B cell (primary cell): ENCODE measurements at places on chromosomes 16 and 17.
A peak's percentile ranks its signal among the peaks of the same experiment; 100 is the strongest.

DNA sequence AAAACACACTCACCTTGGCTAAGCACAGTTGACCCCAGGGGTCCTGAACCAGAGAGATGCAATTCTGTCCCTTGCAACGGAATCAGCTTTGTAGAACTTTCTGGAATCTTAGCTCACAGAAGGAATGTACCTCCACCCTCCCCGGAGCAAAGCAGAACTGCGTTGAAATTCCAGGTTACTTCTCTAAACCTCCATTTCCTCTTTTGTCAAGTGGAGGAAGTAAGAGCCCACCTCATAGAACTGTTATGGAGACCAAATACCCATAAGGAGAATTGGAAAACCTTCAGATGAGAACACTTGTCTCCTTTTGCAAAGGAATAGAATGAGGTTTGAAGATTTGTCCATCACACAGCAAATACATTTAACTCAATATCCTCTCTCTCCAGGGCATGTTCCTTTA, 86.6 kb upstream of the RBBP6 start:
- DNase-seq: no peak

DNA sequence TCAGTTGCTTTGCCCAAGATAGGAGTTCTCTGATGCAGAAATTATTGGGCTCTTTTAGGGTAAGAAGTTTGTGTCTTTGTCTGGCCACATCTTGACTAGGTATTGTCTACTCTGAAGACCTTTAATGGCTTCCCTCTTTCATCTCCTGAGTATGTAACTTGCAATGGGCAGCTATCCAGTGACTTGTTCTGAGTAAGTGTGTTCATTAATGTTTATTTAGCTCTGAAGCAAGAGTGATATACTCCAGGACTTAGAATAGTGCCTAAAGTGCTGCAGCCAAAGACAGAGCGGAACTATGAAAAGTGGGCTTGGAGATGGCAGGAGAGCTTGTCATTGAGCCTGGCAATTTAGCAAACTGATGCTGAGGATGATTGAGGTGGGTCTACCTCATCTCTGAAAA, 8.8 kb upstream of the TANGO6 start:
- DNase-seq: no peak

DNA sequence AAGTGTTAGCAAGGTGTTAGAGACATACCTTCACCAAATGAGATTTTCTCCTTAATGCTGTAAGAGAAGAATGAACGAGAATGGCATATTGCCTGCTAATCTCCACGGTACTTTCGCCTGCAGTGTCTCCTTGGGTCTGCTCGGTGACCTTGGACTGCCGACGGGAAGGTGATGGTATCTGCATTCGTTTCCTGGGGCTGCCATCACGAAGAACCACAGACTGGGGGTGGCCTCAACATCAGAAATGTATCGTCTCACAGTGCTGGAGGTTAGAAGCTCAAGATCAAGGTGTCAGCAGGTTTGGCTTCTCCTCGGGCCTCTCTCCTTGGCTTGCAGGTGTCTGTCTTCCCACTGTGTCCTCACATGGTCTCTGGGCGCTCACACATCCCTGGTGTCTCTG, 86.3 kb upstream of the TNRC6C start:
- DNase-seq: no peak

DNA sequence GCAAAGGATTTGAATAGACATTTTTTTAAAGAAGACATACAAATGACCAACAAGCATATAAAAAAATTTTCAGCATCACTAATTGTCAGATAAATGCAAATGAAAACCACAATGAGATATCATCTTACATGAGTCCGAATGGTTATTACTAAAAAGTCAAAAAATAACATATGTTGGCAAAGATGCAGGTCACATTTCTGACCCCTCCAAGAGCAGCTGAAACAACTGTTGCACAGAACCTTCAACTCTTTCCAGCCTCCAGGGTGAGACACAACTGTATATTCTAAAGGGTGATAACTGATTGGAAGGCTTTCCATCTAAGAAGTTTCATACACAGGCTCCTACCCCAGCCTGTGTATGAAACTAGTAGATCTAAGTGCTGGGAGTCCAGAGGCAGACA, 51.9 kb downstream of the SLFN5 start:
- DNase-seq: no peak

GRCh38 chr16:56946767-56947603, 14.8 kb upstream of the CETP start:
- peak; percentile 49 for DNase-seq

GRCh38 chr16:87754535-87754934, 11.3 kb downstream of the KLHDC4 start:
- no peak for DNase-seq

- no peak for DNase-seq
Observed at GRCh38 chr17:51848451-51848850, 310.1 kb downstream of the CA10 start.

- no peak for DNase-seq
Observed at GRCh38 chr17:8084250-8084649, 3.3 kb downstream of the ALOX12B start.

GRCh38 chr16:67246756-67247191, 507 bp downstream of the FHOD1 start:
- DNase-seq: no peak

DNA sequence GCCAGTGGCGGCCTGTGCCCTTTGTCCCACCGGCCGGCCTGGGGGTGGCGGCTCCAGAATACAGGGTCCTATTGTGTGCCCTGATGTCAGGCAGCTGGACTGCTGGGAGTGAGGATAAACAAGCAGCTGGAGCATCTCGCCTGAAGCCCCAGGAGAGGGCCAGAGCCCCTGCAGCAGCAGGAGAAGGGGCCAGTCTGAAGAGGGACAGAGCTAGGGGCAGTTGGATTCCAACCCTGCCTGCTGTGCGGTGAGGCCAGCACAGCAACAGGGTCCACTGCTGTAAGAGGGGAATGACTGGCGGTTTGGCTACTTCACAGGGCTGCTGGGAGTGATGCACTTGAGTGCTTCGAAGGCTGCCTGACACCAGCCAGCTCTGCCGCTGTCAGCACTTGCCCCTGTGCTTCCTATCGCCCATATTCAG, 25.0 kb downstream of the RAB11FIP4 start:
- no peak for DNase-seq

DNA sequence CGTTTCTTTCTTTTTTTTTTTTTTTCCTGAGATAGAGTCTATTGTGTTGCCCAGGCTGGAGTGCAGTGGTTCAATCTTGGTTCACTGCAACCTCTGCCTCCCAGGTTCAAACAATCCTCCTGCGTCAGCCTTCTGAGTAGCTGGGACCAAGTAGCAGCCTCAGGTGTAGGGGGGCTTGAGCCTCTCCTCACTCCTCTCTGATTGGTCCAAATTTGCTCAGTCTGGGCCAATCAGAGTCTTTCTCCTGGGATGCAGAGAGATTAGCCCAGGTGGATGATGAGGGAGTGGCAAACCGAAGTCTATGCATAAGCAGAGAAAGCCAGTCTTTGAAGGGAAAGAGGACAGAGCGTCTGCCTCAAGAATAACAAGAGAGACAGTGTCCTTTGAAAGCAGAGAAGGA, 99.0 kb downstream of the BMERB1 start:
- DNase-seq: no peak

GRCh38 chr16:75486014-75486675, 9.1 kb downstream of the CHST6 start:
- DNase-seq: no peak

GRCh38 chr16:4501071-4501478, 24.9 kb downstream of the HMOX2 start:
- DNase-seq: no peak

GRCh38 chr17:17236295-17237025, 508 bp downstream of the FLCN start:
- DNase-seq: no peak

DNA sequence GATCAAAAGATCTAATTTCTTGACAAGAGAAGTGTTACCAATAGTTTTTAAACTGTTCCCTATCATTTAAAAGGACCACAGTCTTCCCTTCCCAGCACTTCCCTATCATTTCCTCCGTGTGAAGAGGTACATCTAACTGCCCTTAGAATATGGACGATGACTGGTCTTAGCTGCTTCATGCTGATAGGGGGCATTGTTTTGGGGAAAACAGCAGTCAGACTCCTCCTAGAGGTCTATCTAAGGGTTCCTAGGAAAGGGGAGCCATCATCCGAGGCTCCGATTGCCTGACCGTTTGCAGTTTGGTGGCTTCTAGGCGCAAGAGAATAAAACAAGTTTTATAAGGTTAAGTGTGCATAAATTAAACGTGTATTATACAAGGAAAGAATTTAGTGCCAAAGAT, 7.1 kb downstream of the FZD2 start:
- DNase-seq: no peak

DNA sequence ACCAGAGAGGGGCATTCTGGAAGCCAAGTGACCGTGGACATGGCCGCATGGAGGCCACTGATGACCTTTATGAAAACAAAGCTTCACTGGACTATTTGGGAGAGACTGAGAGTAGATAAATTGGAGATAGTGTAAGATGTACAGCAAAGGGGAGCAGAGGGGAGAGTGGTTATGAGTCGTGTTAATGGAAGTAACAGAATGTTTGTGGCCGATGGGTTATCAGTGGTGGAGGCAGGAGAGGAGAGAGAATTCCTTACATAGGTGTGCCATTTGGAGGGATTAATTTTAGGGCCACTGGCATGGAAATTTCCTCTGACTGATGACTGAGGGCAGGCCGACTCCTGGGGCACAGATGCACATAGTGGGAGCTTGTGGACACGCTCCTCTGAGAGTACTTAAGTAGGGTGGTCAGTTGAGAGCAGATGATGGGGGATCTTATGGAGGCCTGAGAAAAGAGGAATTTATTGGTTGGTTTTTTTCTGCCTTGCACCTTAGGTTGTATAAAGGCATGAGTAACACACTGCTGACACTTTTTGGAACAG, 19.2 kb downstream of the PRPSAP2 start:
- no peak for DNase-seq

GRCh38 chr16:27449434-27450195, 47.6 kb downstream of the IL21R start:
- peak; percentile 93 for DNase-seq

DNA sequence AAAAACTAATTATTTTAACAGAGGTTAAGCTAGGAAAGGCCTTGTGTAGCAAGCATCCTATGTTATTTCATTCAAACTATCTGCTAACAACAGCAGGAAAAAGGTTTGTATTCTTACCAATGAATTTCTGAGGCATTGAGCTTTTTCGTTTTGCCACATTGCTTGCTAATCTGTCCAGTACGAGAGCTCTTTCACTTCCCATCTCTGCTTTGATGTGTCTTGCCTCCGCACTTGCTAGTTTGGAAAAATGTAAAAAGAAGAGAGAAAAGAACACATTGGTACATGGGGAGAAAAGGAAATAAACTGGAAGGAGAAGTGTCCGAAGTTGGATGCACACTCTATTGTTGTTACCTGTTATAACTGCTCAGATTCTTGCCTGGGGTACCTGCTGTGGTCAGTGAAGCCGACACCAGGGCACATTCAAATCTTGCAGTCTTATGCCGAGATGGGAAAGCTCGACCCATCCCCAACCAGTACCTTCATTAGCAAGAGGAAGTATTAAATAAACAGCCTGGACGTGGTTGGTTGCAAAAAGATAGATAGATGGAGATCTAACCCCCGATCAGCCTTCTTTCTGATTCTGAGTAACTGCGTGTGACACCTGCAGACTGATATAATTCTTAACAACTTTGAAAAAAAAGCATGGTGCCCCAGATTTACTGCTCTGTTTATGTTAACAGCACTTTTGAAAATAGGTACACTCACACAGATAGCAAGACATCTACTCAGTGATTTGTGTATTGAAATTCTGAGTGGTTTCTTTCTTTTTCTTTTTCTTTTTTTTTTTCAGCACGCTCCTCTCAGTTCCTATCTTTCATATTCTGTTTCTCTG, 40.0 kb downstream of the GRB7 start:
- peak; percentile 59 for DNase-seq

DNA sequence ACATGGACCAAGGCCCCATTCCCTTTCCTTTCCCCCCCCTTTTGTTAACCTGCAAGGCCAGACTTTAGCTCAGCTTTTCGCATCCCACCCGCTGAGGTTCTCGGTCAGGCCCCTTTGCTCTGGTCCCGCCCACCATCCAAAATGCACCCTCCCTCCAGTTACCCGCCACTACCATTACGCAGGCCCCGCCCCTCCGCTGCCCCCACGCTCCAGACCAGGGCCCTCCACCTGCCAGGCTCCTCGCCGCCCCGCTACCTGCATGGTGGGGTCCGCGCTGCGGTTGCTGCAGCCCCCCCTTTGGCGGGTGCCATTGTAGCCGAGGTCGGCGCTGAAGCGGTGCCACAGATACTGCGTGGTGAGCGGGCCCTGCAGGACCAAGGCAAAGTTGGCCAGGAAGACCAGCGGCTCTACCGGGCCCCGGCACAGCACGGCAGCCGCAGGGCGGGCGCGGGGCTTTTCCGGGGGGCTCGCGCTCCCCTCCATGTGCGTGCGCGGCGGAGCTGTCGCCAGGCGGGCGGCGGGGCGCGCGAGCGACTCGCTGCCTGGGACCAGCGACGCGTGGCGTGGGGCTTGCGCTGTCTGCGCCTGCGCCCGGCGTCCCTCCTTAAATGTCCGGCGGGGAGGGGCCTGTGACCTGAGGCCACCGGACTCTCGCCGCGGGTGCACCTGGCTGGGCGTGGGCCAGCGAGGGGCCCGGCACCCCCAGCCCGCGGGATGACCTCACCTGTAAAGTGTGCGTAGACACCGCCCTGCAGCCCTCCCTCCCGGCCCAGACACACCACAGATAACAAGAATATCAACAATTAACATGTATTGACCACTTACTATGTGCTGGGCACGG, at the start of gene SLC46A1:
Gene SLC46A1, minus strand, starts transcription at position 581 of the 841 bp plus-strand sequence. Its CDS starts 98 bp downstream, at position 483.
- peak; percentile 59 for DNase-seq

DNA sequence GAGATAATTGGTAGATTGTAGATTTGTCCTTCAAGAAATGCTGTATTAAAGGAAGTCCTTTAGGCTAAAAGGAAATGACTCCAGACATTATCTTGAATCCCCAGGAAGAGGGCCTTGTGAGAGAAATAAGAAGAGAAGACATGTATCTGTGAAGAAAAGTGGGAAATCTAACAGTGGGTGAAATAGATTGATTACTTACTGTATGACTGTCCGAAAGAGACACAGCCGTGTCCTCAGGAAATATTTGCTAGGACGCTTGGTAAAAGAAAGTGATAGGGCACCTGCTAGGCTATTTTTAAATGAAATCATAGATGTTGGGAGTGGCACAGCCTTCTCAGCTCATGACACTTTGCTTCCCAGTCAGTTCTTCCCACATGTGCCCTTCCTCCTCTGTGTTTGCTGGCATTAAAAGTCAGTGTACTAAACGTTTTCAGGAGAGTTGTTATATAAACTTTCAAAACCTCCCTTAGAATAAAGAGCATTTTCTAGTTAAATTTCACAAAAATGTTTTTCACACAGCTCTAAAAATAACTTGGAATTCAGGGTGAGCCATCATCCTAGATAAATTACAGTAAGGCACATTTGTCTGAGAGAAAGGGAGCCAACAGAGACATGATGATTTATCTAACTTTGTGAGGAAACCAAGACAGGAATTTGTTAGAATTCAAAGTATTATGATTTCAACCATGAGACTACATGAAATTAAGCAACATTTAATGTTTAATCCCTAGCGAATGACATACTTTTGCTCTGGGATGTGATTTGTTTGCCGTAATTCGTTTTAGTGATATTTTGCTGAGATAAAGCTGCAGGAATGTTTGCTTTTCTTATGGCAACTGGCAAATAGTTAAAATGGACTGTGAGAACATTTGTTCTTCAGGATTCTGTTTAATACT, 35.0 kb downstream of the DHRS7B start:
- no peak for DNase-seq
